Mucosa of descending colon (tissue), 3 donors: ENCODE measurements at places on chromosomes 6 and 20. TPM values are rescaled to one million over a fixed set of nuclear protein-coding genes. Genes with fewer than 3 reads are reported as not detected.
A peak's percentile ranks its signal among the peaks of the same experiment; 100 is the strongest.

GRCh38 chr20:36173451-36173933, 19.0 kb downstream of the EPB41L1 start:
- DNase-seq = peak; percentile 13

GRCh38 chr6:11393713-11394627, 143.6 kb upstream of the TMEM170B start:
- DNase-seq = no peak

- no peak for DNase-seq
Observed at GRCh38 chr6:39048481-39049399, at the start of gene GLP1R. Gene GLP1R, plus strand, starts transcription at chr6:39048781. Its CDS starts 60 bp downstream, at chr6:39048841.

- DNase-seq = no peak
Observed at GRCh38 chr6:2497922-2498623, 252.6 kb downstream of the MYLK4 start.

GRCh38 chr6:130119211-130119610, 100.8 kb downstream of the L3MBTL3 start:
- DNase-seq = no peak

DNA sequence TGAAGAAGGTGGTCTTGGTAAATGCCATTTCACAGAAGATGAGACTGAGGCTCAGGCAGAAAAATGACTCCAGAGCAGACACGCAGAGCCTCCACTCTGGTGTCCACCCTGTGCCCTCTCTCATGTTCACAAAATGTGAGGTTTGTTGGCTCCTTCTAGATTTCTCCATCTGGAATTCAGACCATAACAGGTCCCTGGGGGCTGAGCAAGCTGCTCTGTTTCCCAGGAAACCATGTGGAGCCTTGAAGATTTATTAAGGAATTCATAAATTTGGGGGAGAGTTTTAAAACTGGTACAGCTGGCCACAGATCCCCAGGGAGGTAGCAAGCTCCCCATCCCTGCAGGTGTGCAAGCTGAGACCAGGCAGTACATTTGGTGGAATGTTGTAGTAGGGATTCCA, 38.8 kb upstream of the SIRPA start:
- no peak for DNase-seq

DNA sequence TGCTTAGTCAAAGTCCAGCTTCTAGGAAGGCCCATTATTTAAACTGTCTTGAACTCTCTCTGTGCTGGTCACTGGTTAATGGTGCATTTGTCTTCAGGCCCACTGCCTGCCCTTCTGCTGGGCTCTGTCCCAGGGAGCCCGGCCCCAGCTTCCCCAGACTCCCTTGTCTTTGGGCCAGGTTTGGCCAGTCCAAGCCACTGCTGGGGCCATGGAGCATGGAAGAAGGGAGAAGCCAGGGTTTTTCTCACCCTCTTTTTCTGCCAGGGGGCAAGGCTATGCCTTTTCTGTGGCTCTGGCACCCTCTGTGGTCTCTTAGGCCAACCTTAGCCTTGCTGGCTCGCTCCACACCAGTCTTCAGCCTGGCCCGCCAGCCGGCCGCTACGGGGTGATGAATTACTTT, 390.0 kb upstream of the SULF2 start:
- no peak for DNase-seq

GRCh38 chr20:37882961-37883712, 19.8 kb upstream of the VSTM2L start:
- no peak for DNase-seq

Gene KCNB1
- 14.6 TPM for total RNA-seq
